ENCODE measurements at places on chromosomes 7 and 10. TPM values are rescaled to one million over a fixed set of nuclear protein-coding genes. Genes with fewer than 3 reads are reported as not detected.

- no peak for DNase-seq
Measured at GRCh38 chr7:127738859-127739258, 86.9 kb downstream of the SND1 start.

DNA sequence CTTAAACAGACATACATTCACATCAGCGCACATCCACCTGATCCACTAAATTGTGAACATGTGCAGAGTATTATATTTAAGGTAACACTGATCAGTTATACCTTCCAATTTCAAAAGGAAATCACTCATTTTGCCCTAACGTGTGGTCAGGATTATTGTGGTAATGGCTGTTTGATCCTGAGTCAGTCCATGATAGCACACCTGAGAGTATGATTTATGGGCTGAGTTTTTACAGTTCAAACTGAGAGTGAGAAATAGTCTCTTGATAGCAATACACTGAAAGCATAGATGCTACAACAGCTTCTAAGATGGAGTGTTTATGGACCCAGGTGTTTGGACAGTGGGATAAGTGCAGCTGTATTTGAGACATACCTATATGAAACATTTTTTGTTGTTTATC is 96.7 kb downstream of the KIF20B start:
- no peak for DNase-seq

DNA sequence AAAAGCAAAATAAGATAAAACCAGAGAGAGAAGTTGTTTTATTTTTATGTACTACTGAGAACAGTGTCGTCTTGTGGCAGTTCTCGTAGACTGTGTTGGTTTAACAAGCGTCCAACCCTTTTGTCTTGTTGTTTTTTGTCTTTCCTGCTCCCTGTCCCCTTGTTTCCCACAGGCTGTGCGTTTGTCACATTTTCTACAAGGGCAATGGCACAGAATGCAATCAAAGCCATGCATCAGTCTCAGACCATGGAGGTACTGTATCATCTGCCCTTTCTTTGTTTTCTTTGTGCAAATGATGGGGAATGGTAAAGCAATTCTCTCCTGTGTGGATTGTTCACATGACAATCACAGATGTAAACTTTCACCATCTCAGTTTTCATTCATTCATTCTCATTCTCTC is 248.8 kb downstream of the CELF2 start:
- DNase-seq: no peak

DNA sequence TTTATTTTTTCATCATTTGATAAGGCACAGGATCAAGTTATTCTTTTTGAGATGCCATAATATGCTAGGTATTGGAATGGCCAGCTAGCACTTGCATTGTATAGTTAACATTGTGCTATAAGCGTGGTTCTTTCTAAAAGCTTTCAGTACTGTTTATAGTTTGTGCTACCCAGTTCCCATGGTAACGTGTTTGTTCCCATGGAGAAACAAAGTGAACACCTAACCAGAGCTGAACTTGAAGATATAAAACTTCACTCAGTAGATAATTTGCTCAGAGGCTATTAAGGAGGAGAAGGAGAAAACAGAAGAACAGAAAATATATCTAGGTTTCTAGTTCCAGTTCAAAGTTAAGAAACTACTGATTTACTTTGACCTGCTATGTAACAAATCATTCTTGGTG is 23.6 kb upstream of the ITGB8 start:
- peak; percentile 75 for DNase-seq

DNA sequence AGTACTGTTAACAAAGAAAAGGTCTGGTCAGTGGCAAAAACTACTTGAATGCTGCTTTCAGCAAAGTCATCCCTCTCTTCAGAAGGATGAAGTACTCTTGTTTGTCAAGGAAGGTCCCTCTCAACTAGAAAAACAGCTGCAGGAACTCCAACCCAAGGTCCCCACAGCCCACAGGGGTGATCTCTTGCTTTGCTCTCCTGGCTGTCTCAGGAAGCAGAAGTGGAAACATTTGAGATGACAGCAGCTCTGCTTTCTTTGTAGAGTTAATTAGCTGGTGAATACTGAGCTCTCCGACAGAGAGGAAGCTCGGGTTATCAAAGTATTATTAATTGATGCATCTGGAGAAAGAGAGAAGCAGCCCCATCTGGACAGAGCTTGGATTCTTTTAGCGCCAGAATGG is 25.4 kb upstream of the LRGUK start:
- no peak for DNase-seq

Gene ATOH7
- not detected for total RNA-seq

Gene CDHR1
- 4.3 TPM for total RNA-seq

Gene UPP1
- 421 TPM for total RNA-seq

Gene SMKR1
- not detected for total RNA-seq

Gene HACD1
- total RNA-seq: 16.6 TPM

Gene FOXI2
- total RNA-seq: 0.21 TPM

Gene TFEC
- 0.04 TPM for total RNA-seq
